RWPE1 (cell line): ENCODE measurements at places on chromosomes 2 and 18.
A peak's percentile ranks its signal among the peaks of the same experiment; 100 is the strongest.

DNA sequence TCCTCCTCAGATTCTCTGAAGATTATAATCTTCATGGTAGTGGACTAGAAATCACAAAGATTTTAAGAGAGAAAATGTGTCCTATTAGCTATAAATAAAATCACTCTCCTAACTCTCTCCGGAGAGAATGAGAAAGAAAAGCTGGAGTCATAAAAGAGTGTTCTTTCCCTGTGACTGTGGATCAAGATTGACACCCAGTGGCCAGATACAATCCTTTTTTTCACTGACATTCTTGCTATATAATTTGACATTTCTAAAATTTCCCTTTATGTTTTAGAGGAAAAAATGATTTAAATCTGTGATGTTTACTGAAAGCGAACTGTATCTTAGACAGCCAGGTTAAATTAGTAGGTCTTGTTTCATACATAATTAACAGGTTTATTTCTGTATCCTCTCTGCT lies 35.4 kb upstream of the LRP2 start:
- DNase-seq = peak; percentile 39

DNA sequence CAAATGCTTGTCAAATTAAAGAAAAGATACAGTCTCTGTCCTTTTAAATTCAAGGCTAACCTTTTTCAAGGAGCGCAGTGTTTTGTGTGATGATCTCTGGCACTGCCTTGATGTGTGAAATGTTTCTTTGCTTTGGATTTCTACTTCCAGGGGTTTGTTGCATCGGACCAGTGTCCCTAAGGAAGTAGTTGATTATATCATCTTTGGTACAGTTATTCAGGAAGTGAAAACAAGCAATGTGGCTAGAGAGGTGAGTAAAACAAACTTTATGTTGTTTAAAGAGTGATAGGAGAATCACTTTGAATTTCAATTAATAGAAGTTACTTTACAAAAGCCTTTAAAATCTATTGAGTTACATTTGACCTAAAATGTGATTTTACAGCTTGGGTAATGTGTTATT lies 28.8 kb downstream of the HADHB start:
- no peak for DNase-seq

DNA sequence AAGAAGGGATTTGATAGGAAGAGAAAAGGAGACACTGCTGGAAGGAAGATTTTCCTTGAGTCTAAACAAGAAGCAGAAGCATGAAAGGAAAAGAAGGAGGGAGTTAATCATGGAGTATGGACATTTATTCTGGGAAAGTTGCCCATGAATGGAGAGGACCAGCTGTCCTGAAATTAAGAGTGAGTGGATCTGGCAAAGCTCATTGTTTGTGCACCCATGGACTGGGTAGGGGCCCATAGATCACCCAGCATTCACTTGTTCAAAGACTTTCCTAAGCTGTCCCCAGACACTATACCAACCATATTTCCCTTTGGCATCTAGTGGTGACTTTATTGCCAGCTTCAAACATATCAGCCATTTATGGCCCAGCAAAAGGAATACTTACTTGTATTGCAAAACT lies 422.7 kb downstream of the FBXO15 start:
- no peak for DNase-seq

- DNase-seq = no peak
Measured at GRCh38 chr18:26335571-26336487, 109.6 kb downstream of the TAF4B start.

GRCh38 chr18:45554389-45554737 lies 60.9 kb upstream of the SLC14A2 start:
- no peak for DNase-seq

- DNase-seq = no peak
Measured at GRCh38 chr2:196653843-196654242, 14.3 kb downstream of the CCDC150 start.
